ENCODE measurements at places on chromosomes 6 and 20.

- no peak for DNase-seq
Observed at GRCh38 chr6:158920311-158920905, 79.6 kb downstream of the RSPH3 start.

DNA sequence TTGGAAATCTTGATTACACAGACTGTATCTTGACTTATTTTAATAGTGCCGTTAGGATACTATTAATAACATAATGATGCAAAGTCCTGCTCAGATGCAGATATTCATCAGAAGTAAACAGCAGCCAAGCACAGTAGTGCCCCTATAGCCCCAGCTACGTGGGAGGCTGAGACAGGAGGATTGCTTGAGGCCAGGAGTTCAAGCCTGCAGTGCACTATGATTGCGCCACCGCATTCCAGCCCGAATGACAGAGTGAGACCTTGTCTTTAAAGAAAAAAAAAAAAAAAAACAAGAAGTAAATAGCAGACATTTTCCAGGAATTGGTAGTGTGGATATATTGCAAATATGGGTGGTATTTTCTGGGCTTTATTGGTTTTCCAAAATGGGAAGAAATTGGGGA lies 61.8 kb downstream of the TULP4 start:
- DNase-seq, result no peak

DNA sequence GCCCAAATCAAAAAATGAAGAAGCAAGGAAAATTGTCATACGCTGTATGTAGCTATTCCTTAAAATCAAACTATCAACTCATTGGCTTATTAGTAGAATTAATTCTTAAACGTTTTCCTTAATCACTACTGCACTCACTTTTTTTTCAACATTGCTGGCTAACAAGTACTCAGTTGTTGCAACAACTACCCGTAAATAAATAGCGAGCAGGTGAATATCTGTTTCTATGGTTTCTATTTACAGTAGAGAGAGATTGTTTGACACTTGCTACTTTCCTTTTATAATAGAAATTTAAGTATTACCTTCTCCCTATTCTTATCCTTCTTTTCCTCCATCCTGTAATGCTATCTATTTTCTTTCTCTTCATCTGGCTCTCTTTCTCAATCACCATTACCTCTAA lies 25.1 kb downstream of the FRK start:
- no peak for DNase-seq

DNA sequence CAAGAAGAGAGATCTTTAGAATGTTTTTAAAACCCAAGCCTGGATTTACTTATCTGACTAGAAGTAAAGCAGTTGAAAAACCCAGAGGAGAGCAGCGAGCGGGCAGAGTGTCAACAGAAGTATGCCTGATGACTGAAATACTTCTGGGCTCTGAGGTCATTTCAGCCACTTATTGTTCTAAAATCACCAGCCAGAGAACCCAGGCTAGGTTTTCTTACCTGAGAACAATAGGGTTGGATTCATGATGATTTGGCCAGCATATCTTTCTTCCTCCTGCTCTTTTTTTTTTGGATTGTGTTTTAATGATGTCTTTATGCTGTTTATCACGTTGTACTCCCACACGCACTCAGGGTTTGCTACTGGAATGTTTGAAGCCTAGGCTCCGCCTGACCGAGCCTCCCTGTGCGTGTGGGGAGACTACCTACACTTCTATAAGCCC lies 63.0 kb upstream of the KIF25 start:
- no peak for DNase-seq

DNA sequence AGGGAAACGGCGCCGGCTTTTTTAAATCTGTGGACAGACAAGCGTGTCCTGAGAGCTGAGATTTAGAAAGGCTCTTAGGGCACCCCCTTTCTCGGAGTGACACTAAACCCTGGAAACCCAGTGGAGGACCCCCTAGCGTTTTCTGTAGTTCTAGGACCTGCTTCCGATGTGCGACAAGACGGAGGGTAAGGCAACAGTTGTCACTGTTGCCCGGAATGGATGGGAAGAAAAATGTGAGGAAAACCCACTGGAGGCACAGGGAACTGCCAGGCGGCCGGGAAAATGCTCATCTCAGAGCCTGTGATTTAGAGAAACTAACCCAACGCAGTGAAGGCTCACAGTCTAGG lies 551 bp upstream of the ATP5F1E start:
- DNase-seq, result no peak

- no peak for DNase-seq
Observed at GRCh38 chr20:44742304-44743079, 3.2 kb upstream of the KCNK15 start.

- no peak for DNase-seq
Observed at GRCh38 chr6:106763361-106763760, 134.0 kb downstream of the QRSL1 start.

DNA sequence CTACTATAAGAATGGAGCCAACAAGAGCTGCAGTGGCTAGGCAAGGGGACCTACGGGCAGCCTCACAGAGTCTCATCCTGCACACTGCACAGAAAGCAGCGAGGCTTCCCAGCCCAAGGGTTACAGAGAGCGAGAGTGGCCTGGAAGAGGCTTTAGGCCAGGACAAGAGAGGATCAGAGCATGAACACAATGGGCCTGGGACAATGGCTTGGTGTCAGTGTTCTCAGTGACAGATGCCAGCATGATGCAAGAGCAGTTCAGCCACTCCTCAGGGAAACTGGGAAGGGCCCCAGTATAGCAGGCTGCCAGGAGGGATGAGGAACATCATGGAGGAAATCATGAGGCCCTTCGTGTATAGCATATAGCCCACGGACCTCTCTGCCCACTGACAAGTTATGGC lies 108.0 kb downstream of the NUS1 start:
- DNase-seq, result no peak

DNA sequence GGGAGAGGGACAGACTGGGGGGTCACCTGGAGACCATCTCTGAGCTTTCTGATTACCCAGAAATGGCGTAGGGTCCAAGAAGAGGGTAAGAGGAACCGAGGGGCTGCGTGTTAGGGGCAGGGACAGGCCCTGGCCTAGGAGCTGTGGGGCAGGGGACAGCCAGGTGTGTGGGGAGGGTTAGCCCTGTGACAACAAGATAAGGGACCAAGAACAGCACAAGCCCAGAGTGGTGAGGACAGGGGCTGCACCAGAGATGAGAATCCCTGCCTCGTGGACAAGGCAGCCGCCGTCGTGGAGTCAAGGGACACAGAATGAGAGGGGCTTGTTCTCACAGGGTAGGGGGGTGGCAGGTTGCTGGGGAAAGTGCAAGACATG lies 449 bp upstream of the AVP start:
- no peak for DNase-seq

GRCh38 chr6:30091577-30092381 lies 16.2 kb upstream of the RNF39 start:
- DNase-seq, result no peak

GRCh38 chr20:57438552-57438951 lies 47.4 kb downstream of the RBM38 start:
- DNase-seq, result no peak

Measured in SK-N-MC (cell line).